ENCODE measurements at places on chromosomes 6 and 20. TPM values are rescaled to one million over a fixed set of nuclear protein-coding genes. Genes with fewer than 3 reads are reported as not detected.

CCDC170 gene
- total RNA-seq = not detected

ANGPT4 gene
- total RNA-seq = not detected

DNA sequence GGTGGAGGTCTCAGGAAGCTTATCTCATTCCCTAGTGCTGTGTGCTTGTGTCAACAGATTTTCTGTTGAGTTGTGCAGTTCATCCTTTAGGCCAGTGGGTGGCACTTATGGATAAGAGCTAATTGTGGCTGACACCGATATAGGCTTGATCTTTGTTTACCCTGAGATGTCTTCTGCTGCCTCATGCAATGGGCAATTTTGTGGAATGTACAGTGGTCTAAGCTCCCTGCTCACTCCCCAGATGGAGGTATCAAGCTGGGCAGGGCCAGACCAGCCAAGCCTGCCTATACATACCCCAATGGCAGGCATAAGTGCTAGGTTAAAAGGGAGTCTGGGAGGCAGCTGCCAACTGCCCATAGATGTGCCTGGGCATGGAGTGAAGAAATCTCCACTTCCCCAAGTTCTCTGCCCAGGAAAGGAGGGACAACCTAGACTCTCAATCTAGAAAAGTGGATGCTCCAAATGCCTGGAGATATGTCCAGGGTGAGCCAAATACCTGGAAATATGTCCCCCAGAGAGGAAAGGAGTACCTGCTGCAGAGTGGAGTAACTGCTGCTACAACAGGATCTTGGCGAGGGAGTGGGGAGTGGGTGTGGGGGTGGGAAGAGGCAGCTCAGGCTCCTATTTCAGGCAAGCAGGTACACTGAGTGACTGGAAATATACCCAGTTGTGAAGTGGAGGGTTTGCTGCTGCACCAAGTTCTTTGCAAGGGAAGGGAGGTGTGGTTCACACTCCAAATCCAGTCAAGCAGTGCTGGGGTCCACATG is 53.2 kb upstream of the ARG1 start:
- H3K4me1 ChIP-seq = peaks cover 12% of the 10 kb centered on the region
- no peak overlapping the region for H3K4me3 ChIP-seq
- peak; percentile 55 for DNase-seq
- H3K27me3 ChIP-seq = no peaks in the 10 kb centered on the region

- no peaks in the 10 kb centered on the region for H3K36me3 ChIP-seq
- H3K27me3 ChIP-seq = no peaks in the 10 kb centered on the region
- no peak for DNase-seq
- H3K4me1 ChIP-seq = no peaks in the 10 kb centered on the region
These were observed 2.7 kb downstream of the BMP2 start for GRCh38 chr20:6769903-6770785.

DNA sequence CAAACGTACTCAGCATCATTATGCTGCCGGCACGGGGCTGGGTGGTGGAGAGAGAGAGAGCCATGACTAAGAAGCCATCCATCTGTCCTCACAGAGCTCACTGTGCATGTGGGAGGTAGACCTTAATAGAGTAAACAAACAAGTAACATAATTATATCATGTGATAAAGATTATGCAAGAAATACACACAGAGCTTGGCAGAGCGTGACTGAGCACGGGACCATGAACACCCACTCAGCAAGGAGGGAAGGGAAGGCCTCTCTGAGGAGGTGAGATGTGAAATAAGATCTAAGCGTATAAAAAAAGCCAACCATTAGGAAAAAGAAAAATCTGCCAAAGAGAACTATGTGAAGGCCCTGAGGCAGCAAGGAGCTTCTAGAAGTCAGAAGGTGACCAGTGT is 207.5 kb downstream of the PTPRT start:
- H3K36me3 ChIP-seq = no peaks in the 10 kb centered on the region
- no peak overlapping the region for H3K27ac ChIP-seq
- no peak overlapping the region for H3K4me3 ChIP-seq
- H3K4me1 ChIP-seq = no peaks in the 10 kb centered on the region
- DNase-seq = no peak
